GM03348 (cell line): ENCODE measurements at places on chromosomes 16 and 17.

GRCh38 chr16:58385218-58385773 is 7.0 kb upstream of the GINS3 start:
- DNase-seq: no peak

DNA sequence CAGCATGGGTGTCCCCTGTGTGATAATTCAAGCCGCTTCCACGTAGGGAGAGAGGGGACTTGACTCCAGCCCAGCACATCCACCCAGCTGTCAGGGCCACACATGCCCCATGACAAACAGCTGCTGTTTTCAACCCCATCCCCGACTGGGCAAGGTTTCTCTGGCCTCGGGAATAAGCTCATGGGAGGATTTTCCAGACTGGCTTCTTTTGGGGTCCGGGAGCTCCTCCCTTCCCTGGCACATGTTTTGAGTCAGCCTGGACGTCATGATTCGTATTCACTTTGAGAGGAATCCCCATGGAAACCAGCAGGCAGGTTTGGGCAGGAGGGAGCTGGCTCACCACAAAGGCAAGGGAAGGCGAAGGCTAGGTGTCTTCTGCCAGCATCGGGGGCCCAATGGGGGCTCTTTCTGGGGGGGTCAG is 156.4 kb downstream of the CMIP start:
- DNase-seq: peak; percentile 29

GRCh38 chr16:86379505-86379846 is 130.9 kb upstream of the FOXF1 start:
- DNase-seq: peak; percentile 42

DNA sequence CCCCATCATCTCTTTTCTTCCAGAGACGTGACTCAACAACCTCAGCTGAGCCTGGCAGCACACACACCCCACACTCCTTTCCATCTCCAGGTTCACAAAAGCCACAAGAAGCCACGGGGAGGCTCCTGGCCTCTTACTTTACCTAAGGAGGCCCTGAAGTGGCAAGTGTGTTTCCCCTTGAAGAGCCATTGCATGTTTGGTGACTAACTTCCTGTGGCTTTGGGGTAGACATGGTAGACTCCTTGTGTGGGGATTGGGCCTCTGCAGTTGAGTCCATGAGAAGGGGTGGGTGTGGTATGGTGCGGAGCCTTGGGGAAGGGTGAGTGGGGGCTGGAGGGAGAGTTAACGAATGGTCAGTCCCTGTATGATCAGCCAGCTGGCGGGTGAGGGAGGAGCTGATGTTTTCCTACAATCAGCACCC is 24.2 kb downstream of the SAP30BP start:
- DNase-seq: no peak

- no peak for DNase-seq
These were observed 72.5 kb upstream of the PLCG2 start for GRCh38 chr16:81706327-81707295.

DNA sequence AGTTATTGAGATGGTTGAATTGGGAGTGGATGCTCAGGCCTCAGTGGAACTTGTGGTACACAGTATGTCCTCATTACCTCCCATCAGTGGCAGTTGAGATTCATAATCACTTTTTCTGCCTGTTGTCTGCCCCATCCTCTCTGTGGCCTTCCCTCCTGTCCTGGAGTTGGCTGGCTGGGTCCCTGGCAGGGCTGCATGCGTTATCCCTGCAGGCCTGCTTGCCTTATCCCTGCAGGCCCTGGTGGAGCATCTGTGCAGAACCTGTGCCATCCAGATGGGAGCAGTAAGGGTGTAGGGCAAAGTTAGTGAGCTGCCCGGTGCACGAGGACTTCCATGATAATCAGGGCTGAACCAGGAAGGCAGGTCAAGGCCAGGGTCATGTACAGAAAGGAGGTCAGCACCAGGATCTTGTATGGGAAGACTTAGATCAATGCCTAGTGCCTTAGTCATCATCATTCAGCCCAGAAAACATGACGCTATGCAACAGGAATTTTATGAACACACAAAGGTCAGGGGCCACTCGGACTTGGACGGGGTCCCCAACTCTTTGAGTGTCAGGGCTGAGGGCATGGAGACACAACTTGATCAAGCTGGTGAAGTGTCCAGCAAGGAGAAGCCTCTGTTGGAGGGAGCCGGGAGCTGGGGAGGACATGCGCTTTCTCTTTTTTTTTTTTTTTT is 47.2 kb downstream of the ABCC1 start:
- DNase-seq: peak; percentile 83

- DNase-seq: peak; percentile 26
These were observed 7.3 kb downstream of the SPOP start for GRCh38 chr17:49670641-49671040.
